Renal cortex interstitium (tissue), 15 donors: ENCODE measurements at places on chromosomes 2 and 18. TPM values are rescaled to one million over a fixed set of nuclear protein-coding genes. Genes with fewer than 3 reads are reported as not detected.

GRCh38 chr2:7226501-7226900, 309.3 kb downstream of the RNF144A start:
- no peak for DNase-seq

Gene ITGB6
- polyA plus RNA-seq, result 19.6 TPM

GRCh38 chr2:19351899-19352697, 6.3 kb downstream of the OSR1 start:
- no peak for DNase-seq

DNA sequence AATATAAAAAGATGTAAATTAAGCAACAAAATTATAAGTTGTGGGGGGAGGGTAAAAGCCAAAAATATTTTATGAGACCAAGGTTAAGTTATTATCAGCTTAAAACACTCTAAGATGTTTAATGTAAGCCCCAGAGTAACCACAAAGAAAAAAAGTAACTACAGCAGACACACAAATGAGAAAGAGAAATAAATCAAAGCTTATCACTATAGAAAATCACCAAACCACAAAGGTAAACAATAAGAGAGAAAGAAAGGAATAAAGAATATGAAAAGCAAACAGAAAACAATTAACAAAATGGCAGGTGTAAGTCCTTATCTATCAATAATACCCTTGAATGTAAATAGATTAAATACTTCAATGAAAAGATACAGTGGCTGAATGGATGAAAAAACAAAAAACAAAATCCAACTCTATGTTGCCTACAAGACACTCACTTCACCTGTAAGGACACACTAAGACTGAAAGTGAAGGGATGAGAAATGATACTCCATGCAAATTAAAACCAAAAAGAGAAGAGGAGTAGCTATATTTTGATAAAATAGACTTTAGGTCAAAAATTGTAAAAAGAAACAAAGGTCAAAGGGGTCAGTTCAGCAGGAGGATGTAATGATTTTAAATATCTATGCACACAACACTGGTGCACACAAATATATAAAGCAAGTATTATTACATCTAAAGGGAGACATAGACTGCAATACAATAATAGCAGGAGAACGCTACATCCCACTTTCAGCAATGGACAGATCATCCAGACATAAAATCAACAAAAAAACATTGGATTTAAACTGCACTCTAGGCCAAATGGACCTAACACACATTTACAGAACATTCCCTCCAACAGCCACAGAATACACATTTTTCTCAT, 80.7 kb downstream of the PTPN2 start:
- DNase-seq, result no peak

DNA sequence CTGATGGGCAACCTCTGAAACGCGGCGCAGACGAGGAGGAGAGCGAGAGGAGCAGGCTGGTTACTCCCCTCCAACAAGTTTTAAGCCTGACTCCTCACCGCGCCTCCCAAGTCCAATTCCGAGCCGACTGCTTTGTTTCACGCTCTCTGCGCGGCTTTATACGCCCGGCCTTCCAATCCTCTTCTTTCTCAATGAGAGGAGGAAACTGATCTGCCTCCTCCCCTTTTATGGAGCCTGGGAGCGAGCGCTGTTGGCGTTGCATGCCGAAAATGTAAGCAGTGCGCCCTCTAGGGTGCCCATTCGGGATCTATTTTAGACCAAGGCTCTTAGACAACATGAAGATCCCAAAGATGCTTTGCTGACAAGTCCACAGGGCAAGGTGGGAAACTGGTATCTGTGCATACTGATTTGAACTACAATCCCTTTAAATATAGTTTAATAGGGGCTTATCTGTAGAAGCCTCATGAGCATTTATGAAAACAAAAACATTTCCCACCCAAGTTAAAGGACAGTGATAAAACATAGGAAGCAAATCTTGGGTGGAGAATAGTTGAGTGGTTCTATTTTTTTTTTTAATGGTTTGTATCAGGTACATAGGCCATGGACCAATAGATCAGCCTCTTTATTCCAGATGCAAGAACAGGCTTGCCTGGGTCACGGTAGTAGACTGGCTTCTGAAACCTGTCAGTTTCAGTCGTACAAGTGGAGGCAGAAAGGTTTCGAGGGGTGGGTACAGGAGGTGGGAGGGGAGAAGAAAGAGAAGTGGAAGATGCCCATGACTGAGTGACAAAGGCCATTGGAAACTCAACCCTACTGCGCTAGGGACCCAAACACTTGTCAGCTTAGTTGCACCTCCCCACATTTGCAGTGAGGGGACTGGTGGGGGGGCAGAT, at the start of gene RND3:
TSS of gene RND3 (minus strand) at position 131 of the 893 bp plus-strand sequence. CDS start 250 bp downstream, outside the sequence.
- DNase-seq, result peak; percentile 96

- DNase-seq, result no peak
Measured at GRCh38 chr18:13532406-13533075, 193.8 kb downstream of the FAM210A start.

Gene LRRTM4
- 1.3 TPM for polyA plus RNA-seq

DNA sequence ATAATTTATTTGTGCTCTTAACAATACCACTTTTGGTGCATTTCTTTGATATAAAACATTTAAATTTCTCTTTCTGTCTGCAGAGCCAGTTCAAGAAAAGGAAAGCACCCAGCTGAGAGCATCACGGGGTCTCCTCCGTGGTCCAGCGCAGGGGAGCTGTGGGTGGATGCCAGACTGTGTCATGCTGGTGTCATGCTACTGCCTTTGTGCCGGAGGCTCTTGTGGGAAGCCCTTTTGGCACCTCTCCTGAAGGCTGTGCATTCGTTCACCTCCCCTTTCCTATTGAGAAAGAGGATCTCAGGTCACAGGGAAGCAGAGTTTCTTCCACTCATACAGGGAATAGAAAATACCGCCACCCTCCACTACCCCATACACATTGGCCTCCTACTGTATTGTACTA, 450.4 kb downstream of the GALR1 start:
- DNase-seq, result no peak

DNA sequence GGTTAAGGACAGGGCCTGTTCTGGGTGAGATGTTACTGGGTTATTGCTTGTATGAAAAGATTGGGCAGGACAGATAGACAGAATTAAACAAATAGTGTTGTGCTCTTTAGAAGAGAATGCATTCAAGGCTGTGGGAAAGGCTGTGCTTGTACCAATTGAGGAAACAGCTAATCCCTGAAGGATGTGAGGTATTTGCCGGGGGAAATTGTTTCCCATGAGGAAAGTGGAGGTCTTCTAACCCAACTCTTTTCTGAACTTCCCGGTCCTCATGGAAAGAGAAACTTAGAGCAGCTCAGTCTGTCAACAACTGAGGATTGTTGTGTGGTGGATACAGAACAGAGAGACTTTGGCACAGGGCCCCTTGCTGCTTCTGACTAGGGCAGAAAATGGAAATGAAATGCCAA, 9.5 kb downstream of the SLC1A4 start:
- DNase-seq, result no peak

DNA sequence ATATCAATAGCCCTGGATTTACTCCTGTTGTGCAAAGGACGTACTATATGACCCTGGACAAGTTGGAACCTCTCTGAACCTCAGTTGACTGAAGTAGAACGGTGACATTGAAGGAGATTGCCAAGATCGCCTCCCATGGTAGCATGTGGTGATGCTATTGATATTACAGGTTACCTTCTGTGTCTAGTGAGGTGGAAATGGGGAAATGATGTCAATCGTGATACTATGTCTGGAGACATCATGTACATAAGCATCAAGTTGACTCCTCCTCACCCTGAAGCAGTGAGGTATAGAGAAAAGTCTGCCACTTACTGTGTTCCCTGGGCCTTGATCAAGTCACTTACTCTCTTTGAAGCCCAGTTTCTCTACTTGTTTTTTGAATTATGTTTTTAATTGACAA, 93.9 kb downstream of the KLF7 start:
- DNase-seq, result no peak

DNA sequence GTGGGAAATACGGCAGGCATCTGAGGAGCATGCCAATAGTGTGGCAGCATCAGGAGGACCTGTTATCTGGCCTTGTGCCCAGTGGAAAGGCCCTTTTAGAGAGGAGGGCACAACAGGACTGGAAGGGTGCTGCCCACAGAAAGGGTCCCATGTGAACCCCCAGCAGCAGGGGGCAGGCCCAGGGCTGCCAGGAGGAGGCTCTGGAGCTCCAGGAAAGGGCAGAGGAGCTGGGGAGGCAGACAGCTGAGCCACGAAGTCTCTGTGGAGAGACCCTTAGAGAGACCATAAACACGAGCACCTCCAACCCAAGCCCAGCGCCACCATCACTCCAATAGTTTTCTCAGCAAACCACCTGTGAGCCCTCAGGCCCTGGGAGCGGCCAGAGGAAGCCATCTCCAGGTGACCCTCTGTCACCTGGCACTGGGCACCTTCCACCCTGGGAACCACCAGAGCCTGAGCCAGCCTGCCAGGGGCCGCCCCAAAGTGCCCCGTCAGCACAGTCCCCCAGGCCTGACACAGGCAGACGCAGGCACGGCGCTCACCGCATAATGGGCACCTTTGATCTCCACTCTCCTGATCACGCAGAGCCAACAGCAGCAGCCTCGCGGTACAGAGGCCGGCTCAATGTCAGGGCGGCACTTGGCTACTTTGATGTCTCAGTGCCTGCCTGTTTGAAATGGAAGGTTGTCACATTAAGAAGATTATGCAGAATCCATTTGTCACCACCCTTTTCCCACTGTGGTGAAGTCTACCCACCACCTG, 162.5 kb upstream of the RAB6C start:
- DNase-seq, result no peak

GRCh38 chr2:109206569-109207146, 77.7 kb downstream of the SH3RF3 start:
- no peak for DNase-seq

- no peak for DNase-seq
Measured at GRCh38 chr2:41142478-41142877, 690.6 kb upstream of the SLC8A1 start.

Gene PLGLB1
- 20.2 TPM for polyA plus RNA-seq

Gene SLC16A14
- 7.8 TPM for polyA plus RNA-seq
